ENCODE measurements at places on chromosomes 5 and 9.

DNA sequence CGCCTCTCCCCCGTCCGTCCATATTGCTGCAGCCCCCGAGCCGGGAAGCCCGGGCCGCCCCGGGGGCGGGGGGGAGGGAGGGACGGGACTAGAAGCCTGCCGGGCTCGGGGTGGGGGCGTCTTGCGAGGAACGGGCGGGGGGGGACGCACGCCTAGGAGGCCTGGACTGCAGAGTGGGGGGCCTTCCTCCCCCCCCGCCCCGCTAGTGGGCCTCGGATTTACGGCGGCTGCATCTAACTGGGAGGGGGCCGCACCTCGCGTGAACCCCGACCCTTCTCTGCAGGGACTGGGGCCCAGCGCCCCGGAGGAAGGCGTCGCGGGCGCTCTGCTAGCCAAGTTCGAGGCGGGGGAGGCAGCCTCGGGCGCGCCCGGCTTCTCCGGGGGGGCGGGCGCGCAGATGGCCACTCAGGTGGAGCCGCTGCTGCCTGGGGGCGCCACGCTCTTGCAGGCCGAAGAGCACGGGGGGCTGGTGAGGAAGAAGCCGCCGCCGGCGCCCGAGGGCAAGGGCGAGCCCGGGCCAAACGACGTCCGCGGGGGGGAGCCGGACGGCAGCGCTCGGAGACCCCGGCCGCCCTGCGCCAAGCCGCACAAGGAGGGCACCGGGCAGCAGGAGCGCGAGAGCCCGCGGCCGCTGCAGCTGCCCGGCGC, at the start of gene LARP1:
LARP1 (plus strand) TSS at position 17 of the 648 bp plus-strand sequence; CDS start at position 398, 381 bp downstream.
- no peak for DNase-seq

- no peak for DNase-seq
Observed at GRCh38 chr9:87461256-87461655, 36.4 kb upstream of the DAPK1 start.

DNA sequence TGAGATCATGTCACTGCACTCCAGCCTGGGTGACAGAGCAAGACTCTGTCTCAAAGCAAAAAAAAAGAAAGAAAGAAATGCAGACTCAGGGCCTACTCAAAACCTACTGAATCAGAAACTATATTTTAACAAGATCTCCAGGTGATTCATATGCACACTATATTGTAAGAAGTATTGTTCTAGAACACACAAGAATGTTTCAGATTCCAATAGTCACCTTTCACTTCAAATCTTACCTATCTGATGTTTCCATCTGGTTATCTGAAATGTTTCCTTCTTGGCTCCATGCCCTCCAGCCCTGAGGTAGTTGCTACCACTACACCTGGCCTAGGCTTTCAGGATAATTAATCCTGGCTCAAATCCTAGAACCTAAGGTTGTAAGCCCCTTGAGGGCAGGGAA, 36.8 kb upstream of the SNX2 start:
- no peak for DNase-seq

DNA sequence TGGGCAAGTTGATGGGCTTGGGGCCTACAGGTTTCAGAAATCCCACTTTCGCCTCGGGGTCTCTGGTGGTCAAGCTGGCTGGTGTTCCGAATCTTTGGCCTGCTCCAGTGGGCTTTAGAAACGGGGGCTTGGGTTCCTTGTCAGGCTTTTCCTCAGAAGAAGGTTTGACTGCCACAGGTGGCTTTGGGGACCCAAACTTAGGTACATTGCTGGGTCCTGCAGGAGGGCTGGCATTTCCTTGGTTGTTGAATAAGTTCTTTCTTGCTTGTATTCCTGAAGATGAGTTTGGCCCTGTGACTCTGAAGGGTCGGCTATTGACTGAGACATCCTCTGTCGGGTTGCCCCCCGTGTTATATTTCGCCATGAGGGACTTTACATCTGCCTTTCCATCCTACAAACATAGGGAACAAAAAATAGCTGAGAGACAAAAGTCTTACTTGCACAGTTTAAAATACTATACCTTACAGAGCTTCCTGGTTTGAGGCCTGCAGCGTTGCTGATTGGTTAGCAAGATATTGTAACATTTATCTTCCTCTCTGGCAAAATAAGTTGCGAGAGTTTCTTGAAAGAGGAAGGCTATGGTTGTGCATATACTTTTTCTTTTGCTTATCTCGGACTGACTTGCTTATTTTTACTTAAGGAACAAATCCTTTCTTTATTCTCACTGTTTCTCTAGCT, 16.6 kb downstream of the FYB1 start:
- no peak for DNase-seq

Data from amniotic epithelial cell (primary cell).